Small intestine (tissue), 16 donors: ENCODE measurements at places on chromosomes 11 and 22.

DNA sequence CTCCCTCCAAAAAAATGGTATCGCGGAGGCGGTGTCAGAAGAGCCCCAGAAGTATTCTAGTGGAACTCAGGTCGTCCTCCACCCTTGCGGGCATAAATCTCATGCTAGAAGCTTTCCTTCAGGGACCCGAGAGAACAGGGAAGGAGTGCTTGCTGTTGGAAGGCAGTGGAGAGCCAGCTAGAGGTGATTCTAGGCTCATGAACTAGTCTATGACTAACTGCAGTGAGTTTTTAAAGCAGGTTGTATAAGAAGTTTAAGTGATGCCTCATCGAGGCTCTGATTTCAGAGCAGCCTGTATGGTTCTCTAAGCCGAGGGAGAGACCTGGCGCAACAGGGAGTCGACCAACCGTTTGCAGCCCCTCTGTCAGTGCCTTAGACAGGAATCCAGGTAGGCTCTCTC lies 85.7 kb downstream of the TBC1D22A start:
- no peak for DNase-seq

- no peak for DNase-seq
Measured at GRCh38 chr11:64517992-64518391, 73.0 kb upstream of the SLC22A12 start.

DNA sequence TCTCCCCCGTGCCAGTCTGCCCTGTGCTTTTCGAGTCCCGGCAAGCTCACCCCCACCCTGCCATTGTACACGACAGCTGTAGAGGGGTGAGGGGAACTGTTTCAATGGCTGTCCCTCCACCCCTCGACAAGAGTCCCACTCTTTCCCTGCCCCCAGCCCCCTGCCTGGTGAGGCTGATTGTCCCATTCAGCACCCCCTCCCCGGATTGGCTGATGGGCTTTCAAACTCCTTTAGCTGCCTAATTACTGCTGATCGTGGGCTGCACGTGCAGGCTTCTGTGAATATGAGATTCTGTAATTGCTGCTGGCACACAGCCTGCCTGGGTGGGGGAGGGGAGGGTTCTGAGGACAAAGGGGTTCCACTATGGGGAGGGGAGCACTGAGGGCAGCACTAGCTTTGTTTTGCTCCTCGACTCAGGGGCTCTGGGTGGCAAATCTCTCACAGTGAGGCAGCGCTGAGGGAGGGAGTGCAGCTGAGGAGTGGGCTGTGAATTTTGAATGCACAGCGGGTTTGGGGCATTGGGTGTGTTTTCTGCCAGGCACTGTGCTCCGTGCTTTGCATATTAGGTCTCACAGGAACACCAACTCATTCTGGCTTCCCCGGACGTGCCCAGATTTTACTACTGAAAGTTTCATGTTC lies 42.6 kb upstream of the ACCSL start:
- DNase-seq = no peak

DNA sequence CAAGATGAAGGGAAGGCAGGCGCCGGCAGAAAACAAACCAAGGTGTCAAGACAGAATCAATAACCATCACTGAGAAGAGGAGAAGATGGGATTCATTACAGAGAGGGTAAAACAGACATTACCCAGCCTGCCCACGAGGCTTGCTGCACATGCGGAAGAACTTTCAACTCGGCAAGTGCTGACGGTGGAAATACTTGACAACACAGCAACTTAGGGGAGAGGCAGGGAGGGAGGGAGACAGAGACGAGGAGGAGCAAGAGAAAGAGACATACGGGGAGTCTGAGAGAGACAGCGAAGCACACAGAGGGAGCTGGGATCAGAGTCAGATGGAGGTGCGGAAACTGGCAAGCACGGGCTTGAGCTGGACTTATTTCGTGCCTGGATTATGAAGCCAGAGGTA lies 129.3 kb upstream of the NECTIN1 start:
- DNase-seq = peak; percentile 38

DNA sequence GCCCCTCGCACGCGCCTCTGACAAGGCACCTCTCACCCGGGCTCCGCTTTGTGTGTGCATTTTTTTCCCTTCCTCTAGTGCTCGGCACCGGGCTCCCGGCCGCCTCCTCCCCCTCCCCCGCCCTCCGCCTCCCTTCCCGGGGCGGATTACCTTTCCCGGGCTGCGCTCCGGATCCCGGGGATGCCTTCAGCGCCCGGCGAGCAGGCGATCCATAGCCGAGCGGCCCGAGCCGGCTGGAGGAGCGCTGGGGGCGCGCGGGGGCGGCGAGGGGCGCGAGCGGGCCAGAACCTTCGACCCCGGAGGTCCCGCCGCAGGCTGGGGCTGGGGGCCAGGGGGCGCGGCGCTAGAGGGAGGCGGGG lies 282 bp downstream of the MPPED2 start:
- DNase-seq = peak; percentile 23

DNA sequence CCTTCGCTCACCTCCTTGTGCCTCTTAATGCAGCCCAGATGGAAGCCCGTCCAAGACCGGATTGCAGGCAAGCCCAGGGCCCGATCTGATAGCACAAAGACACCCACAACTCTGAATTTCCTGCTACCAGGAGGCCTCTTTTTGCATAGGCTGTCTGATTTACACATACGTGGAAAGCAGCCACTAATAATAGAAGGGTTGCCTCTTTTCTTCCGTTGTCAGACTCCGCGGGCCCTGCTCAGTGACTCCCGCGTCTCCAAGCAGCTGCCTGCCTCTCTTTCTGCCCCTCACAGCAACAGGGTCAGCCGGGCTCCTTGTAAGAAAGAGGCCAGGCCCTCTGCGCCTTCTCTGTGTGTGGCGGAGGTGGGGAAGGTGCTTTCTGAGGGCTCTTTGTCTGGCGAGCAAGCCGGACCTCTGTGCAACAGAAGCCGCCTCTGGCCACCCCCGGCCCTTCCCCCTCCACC lies 26.7 kb downstream of the FLI1 start:
- no peak for DNase-seq
